ENCODE measurements at places on chromosomes 7 and 10.
A peak's percentile ranks its signal among the peaks of the same experiment; 100 is the strongest.

DNA sequence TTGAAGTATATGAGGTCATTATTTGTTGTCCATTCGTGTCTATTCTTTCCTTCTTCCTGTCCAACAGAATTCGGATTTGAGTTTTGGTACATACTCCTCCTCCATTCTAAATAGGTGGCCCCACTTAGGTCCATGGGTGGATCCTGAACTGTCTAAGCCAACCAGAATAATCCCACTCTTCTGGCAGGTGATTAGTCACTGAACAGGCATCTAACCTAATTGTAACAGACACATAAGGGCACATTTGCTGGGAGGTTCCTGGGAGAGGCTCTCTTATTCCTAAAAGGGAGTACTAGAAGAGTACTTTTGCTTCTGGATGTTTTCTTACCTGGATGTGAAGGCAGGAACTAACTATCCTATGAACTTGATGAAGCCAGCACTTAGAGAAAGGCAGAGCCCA lies 16.8 kb downstream of the LRRC72 start:
- no peak for DNase-seq

- DNase-seq: no peak
Observed at GRCh38 chr10:75639736-75640135, 208.3 kb downstream of the LRMDA start.

DNA sequence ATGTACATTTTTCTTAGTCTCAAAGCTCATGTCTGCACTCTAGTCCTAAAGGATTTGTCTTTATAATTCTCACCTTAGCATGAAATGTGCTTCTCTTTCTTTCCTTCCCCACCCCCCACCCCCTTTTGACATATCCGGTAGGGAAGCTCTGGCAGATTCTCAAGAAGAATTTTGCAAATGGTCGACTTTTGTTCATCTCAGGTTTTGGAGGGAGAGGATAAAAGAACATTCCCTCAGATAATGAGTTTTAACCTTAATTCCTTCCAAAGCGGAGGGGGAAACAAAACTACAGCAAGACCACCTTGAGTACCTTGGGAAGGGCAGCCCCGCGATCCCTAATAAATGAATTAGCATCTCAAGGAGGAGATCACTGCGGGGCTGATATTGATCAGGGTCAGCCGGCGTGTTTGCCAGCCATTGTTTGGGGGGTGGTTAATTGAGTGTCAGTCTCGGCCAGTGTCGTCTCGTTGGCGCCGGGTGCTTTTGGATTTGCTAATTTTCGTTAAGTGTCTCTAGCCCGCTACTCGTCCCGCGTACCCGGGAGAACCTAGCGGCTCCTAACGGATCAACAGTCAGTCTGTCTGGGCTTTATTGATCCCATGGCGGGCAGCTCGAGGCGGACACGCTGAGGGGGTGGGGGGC lies 874 bp upstream of the BAMBI start:
- no peak for DNase-seq

DNA sequence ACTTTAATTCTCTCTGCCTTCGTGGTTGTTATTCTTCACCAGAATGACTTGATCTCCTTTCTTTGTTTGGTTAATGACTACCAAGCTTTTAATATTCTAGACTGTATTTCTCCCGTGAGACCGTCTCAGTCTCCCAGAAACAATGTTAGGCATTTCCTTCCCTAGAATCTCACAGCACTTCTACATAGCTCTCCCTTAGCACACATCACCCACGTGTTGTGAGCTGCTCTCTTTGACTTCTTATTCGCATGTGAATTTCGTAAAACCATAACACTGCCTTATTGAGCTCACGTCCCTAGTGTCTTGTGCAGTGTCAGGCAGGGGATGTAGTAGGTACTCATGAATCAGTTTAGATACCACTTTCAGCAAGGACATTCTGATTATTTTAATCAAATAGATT lies 57.5 kb upstream of the MGAM2 start:
- DNase-seq: no peak

GRCh38 chr7:85730012-85730411 lies 543.2 kb upstream of the SEMA3D start:
- peak; percentile 55 for DNase-seq

All from muscle of back (tissue), 13 donors.